ENCODE measurements at places on chromosomes 4 and X.
A peak's percentile ranks its signal among the peaks of the same experiment; 100 is the strongest.

- DNase-seq = peak; percentile 36
Measured at GRCh38 chr4:76950052-76950955, 752 bp downstream of the SEPTIN11 start.

- DNase-seq = no peak
Measured at GRCh38 chrX:140040386-140040785, 75.1 kb upstream of the CXorf66 start.

DNA sequence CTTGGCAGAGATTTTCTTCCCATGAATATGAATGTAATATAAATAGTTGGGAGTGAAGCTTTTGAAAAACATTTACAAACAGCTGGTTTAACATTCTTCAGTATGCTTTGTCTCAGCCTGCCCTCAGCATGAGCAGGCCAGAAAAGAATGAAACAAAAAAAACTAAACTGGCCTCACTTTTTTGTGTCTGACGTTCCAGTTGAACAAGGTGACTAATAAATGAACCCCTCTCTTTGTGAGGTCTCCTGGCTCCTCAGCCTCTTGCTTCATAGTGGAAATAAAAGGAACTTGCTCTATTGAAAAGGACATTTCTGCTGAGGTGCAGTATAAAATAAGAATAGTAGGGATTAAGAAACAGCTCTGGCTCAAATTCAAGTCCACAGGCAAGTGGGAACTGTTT, 9.4 kb downstream of the CHST7 start:
- no peak for DNase-seq

DNA sequence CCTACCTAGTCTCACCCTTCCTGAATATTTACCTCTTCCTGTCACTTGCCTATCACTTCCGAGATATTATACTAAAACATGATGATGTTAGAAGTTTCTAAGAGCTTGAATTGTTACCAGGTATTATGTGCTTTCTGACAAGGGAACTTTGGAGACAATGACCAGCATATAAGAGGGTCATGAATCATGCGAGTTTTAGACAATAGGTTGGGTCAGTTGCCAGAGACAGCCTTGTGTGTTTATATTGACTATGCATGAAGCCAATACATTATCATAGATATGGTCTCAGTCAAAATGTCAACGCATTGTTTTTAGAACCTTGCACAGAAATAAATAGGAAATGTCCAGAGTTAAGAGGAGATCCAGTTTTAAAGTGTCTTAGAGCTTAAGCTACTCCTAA, 116.8 kb downstream of the KLHL4 start:
- no peak for DNase-seq

DNA sequence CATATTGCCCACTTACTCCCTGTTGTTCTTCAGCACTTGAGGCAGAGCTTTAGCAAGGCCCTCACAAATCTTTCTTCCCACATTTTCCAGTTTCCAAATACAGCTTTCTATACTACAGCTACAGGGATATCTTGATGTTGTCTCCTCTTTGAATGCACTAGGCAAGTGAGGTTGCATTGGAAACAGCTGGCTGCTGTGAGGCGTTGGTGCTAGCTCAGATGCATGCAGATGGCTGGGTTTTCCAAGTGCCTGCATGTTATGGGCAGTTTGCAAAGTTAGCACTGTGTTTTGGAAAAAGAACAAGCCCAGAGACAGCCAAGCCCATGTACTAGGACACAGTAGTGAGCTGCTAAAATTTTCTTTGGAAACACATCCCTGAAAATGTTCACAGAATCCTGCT, 315.1 kb upstream of the RASGEF1B start:
- no peak for DNase-seq

DNA sequence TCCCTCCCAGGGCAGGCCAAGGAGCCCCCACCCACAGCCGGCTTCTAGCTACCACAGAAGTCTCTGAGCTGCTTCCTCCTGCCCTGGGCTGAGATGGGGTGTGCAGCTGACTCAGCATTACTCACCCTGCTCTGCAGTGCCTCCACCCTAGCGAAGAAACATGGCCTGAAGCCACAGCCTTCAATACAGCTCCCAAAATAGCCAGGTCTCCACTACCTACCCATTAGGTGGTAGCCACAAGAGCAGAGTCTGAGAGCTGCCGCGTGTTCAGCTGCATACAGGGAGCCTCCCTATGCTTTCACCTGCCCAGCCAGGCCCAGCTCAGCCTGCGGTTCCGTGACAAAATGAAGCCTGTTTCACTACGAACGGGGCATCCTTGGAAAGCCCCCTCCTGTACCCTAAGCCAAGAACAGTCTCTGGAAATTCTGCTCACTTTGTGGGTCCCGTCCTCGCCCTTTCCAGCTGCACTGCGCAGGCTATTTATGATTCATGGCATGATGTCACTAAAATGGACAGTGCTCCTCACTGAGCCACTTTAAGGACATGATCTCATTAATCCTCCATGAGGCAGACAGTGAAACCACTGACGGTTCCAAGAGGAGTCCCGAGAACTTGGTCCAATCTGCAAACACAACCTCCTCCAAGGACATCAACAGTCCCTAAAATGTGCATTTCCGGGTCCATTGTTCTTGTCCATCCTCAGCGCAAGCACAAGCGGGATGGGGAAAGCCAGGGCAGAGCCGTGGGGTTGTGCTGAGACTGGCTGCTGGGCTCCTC, 20.2 kb downstream of the WDR1 start:
- DNase-seq = peak; percentile 69

DNA sequence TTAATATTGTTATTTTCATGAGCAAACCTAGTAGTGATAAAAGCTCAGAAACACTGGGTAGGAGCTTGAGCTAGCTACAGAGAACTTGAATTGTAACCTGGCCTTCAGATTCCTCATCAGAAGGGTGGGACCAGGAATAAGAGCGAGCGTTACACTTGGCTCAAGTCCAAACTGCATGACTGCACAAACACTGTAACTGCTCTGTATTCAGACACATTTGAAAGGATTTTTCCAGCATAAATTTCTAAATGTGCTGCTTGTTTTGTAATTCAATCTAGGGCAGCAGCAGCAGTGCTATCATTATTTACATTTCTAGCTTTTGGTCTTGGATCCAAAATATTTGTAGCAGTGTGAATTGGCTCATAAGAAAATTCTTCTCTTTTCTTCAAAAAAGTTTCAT, 133.0 kb upstream of the TMLHE start:
- no peak for DNase-seq

DNA sequence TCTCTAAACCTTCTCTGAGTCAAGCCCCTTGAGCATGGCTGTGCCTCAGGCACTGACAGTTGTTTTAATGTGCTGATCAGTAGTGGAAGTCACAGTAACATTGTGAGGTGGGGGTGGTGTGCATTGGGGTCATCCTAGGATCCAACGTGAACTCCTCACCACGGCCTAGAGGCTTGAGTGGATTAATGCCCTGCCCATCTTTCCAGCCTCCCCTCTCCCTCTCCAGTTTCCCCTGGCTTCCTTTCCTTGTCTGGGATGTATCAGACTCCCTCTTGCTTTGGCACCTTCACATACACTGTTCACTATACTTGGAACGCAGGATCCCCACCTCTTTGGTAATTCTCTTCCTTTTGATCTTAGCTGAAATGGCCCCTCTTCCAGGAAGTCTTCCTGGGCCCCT, 13.3 kb upstream of the PJA1 start:
- no peak for DNase-seq

DNA sequence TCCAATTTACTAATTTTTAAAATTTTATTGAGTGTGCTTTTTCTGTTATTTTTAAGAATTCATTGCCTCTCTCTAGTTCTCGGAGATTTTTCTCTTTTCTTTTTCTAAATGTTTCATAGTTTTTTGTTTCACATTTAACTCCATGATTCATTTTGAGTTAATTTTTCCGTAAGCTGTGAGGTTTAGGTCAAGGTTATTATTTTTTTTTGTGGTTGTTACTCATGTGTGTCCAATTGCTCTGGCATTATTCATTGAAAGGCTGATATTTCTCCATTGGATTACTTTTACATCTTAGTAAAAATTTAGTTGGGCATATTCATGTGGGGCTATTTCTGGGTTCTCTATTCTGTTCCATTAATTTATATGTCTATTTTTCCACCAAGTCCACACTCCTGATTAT, 220.8 kb downstream of the MID1IP1 start:
- DNase-seq = no peak

DNA sequence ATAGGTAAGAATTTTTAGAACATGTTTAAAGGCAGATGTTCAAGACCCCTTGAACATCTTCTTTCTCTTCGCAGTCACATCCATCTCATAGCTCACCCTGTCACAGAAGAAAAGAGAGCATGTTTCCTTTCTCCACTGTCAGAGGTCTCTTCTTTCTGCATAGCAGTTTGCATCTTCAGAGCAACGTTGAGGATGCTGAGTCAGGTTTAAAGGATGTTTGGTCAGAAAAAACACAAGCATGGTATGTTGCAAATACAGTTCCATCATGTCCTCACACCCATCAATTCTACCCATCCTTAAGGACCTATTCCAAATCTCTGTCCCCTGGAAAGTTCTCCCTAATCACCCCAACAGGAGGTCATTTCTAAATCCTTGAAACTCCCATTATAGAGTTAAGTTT, 84.8 kb downstream of the STOX2 start:
- no peak for DNase-seq

DNA sequence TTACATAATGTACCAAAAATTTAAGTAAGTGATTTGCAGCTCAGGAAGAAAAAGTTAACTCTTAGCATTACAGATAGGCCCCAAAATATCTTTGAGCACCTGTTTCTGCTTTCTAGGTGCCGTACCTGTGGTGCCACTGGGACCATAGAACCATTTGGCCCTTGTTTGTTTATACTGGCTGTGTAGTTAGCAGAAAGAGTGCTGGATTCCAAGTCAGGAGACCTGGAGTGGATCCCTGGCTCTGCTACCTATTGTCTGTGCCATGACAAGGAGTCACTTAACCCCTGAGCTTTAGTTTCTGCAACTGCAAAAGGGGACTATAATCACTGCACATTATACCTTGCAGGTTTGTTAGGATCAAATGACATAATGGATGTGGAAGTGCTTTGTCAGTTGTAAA, 137.8 kb upstream of the GPR101 start:
- no peak for DNase-seq

DNA sequence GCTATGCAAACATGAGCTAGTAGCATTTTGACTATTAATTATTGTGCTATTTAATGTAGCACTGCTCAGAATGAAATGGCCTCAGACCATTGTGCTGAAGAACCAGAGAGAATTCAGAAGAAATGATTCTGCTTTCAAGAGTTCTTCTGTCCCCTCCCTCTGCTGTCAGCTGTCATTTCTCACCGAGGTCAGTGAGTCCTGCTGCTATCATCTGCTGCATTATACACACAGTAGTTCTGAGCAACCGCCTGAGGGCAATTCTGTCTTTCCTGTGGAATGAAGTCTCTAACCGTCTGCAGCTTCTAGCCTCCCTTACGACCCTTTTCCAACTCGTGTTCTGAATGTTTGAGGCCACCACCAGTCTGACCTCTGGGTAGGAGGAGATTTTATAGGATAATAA, 249.4 kb downstream of the HNRNPD start:
- DNase-seq = no peak

DNA sequence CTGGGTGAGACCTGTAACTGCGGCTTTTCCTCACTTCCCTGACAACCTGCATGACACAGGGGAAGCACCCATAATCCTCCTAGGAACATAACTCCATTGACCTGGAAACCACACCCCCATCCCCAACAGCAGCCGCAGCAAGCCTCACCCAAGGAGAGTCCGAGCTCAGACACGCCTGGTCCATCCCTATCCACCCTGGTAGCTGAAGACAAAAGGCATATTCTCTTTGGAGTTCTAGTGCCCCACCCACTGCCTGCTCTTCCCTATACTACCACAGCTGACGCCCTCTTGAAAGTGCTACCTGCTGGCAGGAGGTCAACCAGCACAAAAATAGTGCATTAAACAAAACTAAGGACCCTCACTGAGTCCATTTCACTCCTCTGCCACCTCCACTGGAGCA, 1080.9 kb upstream of the IGFBP7 start:
- DNase-seq = no peak

GRCh38 chr4:128757712-128758111, 51.8 kb upstream of the JADE1 start:
- no peak for DNase-seq

DNA sequence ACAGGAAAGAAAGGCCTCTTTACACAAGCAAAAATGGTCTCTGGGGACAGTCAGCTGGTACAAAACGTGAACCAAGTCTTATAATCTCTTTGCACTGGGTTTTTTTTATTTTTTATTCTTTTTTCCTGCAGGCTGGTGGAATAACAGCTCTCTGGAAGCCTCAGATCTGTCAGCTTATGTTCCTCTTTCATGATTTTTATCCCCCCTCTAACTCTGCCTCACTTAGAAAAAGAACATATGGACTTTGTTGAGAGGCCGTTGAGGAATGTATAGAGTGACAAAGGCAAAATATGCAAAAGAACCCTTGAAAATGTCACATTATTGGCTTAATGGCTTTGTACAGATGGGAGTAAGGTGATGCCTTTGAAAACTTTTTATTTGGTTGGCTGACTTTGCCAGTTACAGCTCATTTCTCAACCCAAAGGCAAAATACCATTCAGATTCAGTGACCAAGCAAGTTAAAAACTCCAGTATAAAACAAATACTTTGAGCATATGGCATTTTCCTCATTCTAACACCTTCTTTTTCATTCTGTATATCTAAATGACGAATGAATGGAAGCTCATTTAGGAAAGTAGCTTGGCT, 111.1 kb downstream of the RNF150 start:
- no peak for DNase-seq

GRCh38 chrX:52852110-52852860, 15.6 kb downstream of the XAGE3 start:
- DNase-seq = no peak

- DNase-seq = no peak
Measured at GRCh38 chr4:20529691-20530090, 170.6 kb upstream of the PACRGL start.

DNA sequence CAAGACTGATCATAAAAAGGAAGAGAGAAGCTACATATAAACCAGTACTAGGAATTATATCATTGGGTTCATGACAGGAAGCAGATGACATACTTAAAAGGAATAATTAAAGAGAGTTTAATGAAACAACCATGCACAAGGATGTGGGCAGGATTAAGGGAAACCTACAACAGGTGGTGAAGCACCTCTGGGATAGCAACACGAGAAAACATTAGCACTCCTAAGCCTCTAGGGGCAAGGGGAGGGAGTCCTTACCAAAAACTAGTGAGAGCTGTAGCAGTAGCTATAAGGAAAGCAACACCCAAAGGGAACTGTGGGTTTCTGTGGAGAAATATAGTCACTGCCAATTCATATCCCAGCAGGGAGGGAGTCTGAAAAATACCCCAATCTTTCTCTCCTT, 7.2 kb upstream of the THOC2 start:
- DNase-seq = no peak

- no peak for DNase-seq
Measured at GRCh38 chr4:15007201-15007600, 4.9 kb downstream of the CPEB2 start.

GRCh38 chr4:169491211-169491610, 121.2 kb downstream of the NEK1 start:
- no peak for DNase-seq

- DNase-seq = no peak
Measured at GRCh38 chr4:61275241-61275640, 75.1 kb downstream of the ADGRL3 start.

DNA sequence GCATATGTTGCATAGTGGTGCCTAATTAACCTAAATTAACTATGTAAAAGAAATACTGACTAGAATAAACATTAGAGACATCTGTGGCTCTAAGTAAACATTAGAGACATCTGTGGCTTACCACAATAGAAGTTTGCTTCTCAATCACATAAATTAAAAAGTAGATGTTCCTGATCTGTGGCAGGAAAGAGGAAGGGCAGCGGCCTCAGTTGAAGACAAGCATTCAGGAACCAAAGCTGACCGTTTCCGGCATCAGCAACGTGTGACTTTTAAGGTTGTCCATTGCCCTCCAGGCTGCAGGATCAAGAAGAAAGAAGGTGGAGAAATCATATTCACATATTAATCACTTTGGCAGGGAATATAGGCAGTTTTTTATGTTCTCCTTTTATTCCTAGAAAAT, 336.3 kb upstream of the TRAM1L1 start:
- no peak for DNase-seq
